ENCODE measurements at places on chromosomes 7 and 10. TPM values are rescaled to one million over a fixed set of nuclear protein-coding genes. Genes with fewer than 3 reads are reported as not detected.

GRCh38 chr7:12397671-12398070, 6.0 kb downstream of the VWDE start:
- H3K4me3 ChIP-seq: no peak overlapping the region
- H3K27ac ChIP-seq: no peak overlapping the region
- DNase-seq: no peak
- H3K36me3 ChIP-seq: no peaks in the 10 kb centered on the region
- no peaks in the 10 kb centered on the region for H3K27me3 ChIP-seq
- H3K4me1 ChIP-seq: no peaks in the 10 kb centered on the region

The DENND2A gene
- 5.9 TPM for total RNA-seq

GRCh38 chr7:26038201-26038990, 113.6 kb upstream of the NFE2L3 start:
- H3K27me3 ChIP-seq: peaks cover 1% of the 10 kb centered on the region
- no peaks in the 10 kb centered on the region for H3K36me3 ChIP-seq
- no peak for DNase-seq
- no peak overlapping the region for H3K4me3 ChIP-seq

- no peaks in the 10 kb centered on the region for H3K4me1 ChIP-seq
- no peaks in the 10 kb centered on the region for H3K27me3 ChIP-seq
- H3K36me3 ChIP-seq: no peaks in the 10 kb centered on the region
- DNase-seq: no peak
- no peak overlapping the region for H3K27ac ChIP-seq
These were observed 97.7 kb upstream of the PARD3 start for GRCh38 chr10:34912771-34913170.

The KLHDC10 gene
- 27.2 TPM for total RNA-seq

The ANKRD16 gene
- 8.8 TPM for total RNA-seq

GRCh38 chr10:127600479-127600878, 51.4 kb downstream of the NPS start:
- H3K4me1 ChIP-seq: no peaks in the 10 kb centered on the region
- no peak overlapping the region for H3K27ac ChIP-seq
- no peaks in the 10 kb centered on the region for H3K36me3 ChIP-seq
- H3K4me3 ChIP-seq: no peak overlapping the region
- DNase-seq: no peak

DNA sequence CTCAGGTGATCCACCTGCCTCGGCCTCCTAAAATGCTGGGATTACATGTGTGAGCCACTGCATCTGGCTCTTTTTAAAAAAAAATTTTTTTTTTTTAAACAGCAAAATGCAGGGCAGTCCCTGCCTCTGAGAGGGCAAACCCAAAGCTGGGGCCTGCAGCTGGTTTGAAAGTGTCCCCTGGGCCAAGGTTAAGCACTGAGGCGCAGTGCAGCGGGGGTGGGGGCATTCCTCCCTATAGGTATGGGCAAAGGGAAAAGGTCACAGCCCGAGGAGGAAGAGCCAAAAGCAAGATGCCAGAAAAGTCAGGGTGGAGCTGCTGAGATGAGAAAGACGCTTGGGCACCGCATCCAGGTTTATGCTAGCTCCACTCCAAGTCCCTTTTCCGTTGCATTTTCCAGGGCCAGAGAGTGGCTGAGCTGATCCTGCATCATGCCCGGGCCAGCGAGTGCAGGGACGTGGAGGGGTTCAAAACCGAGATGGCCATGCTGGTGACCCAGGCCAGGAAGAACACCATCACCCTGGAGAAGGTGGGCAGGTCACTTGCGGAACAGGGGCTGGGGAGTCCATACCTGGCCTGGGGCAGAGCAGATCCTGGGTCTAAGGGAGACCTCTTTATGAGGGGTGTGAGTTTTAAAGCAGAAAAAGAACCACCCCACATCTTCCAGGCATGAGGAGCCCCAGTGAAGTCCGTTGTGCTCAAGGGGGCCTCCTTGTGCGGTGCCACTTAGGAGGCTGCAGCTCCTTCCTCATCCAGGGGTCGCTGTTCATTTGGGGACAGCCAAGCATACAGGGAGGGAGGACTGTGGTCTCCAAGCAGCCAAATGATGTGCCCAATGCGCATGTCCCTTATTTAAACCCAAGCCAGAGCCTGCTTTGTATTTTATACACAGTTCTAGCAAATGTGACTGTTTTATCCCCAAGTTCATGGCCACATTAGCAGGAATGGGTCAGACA, 7.0 kb upstream of the NDUFB2 start:
- H3K4me1 ChIP-seq: no peaks in the 10 kb centered on the region
- H3K36me3 ChIP-seq: no peaks in the 10 kb centered on the region
- no peak overlapping the region for H3K4me3 ChIP-seq
- DNase-seq: peak; percentile 57
- H3K27ac ChIP-seq: no peak overlapping the region

DNA sequence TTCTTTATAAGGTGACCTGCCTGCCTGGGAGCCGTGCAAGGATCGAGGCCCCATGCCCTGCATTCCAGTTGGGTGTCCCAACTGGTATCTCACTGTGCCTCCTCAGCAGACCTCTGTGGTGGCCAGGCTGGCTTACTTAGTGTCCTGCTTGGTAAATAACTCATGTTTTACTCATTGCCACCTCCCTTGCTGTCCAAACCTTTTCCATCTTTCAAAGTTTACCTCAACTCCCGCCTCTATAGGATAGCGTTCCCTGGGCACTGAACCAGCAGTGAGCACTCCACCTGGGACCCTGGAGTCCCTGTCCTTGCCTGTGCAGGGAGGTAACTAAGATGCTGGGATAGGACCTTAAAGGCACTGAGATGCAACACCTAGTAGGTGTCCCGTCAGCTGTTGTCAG, 33.6 kb downstream of the SLC18A2 start:
- no peaks in the 10 kb centered on the region for H3K27me3 ChIP-seq
- no peak overlapping the region for H3K4me3 ChIP-seq

The AKR1E2 gene
- total RNA-seq: 20.8 TPM

DNA sequence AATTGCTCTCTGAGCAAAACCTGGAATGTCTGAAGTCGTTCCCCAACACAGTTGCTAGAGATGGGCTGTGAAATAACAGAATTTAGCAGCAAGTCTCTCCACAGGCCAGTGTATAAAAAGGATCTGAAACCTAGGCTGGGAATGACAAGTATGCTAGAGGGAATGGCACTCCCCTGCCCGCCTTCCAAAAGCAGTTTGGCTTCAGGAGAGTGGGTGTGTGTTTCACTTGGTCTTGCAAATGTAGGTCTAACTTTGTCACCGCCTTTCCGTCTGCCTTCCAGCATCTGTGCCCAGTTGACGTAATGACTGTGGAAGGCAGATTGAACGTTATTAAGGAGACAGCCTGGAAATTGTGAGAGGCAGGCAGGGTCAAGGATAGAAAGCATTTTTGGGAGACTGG, 18.0 kb upstream of the MTURN start:
- peaks cover 2% of the 10 kb centered on the region for H3K4me1 ChIP-seq
- H3K27me3 ChIP-seq: no peaks in the 10 kb centered on the region
- H3K4me3 ChIP-seq: no peak overlapping the region
- H3K36me3 ChIP-seq: no peaks in the 10 kb centered on the region

GRCh38 chr7:30306976-30307375, 22.6 kb downstream of the ZNRF2 start:
- no peak for DNase-seq
- H3K36me3 ChIP-seq: no peaks in the 10 kb centered on the region
- H3K27ac ChIP-seq: no peak overlapping the region
- H3K27me3 ChIP-seq: no peaks in the 10 kb centered on the region
- peaks cover 5% of the 10 kb centered on the region for H3K4me1 ChIP-seq
- H3K4me3 ChIP-seq: no peak overlapping the region

DNA sequence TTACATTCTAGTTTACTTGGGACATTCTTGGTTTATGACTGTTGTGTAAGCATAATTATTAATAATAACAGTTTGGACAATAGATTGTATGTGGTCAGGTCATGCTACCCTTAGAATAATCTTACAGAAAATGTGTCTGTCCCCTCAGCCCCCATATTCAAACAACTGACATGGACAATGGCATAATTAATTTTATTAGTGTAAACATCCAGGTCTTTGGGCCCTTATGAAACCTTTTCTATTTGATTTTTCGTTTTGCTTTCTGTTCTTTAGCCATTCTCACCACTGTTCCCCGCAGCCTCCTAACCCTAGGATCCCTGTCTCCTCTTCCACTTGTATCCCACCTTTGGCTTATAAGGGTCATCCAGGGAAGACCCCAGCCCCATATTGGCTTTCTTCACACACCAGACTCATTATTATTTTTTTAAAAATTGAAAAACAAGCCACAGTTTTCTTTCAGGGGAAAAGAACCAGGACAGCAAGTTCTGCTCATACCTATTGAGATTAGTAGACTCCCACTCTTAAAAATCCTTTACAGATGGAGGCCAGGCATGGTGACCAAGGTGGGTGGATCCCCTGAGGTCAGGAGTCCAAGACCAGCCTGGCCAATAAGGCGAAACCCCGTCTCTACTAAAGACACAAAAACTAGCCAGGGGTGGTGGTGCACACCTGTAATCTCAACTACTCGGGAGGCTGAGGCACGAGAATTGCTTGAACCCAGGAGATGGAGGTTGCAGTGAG, 11.5 kb downstream of the VIM start:
- peaks cover 12% of the 10 kb centered on the region for H3K36me3 ChIP-seq
- DNase-seq: no peak
- H3K4me3 ChIP-seq: no peak overlapping the region
- H3K4me1 ChIP-seq: peaks cover 5% of the 10 kb centered on the region

GRCh38 chr7:139734395-139734794, 43.4 kb downstream of the HIPK2 start:
- H3K4me1 ChIP-seq: peaks cover 14% of the 10 kb centered on the region
- no peak for DNase-seq
- no peaks in the 10 kb centered on the region for H3K27me3 ChIP-seq
- peak overlapping the region; percentile 99 for H3K27ac ChIP-seq
- H3K36me3 ChIP-seq: no peaks in the 10 kb centered on the region
- no peak overlapping the region for H3K4me3 ChIP-seq

The ANKRD61 gene
- not detected for total RNA-seq

- peak; percentile 61 for DNase-seq
- no peaks in the 10 kb centered on the region for H3K36me3 ChIP-seq
- H3K27ac ChIP-seq: no peak overlapping the region
- no peaks in the 10 kb centered on the region for H3K27me3 ChIP-seq
- H3K4me3 ChIP-seq: no peak overlapping the region
These were observed 16.7 kb downstream of the AQP1 start for GRCh38 chr7:30928254-30928872.

DNA sequence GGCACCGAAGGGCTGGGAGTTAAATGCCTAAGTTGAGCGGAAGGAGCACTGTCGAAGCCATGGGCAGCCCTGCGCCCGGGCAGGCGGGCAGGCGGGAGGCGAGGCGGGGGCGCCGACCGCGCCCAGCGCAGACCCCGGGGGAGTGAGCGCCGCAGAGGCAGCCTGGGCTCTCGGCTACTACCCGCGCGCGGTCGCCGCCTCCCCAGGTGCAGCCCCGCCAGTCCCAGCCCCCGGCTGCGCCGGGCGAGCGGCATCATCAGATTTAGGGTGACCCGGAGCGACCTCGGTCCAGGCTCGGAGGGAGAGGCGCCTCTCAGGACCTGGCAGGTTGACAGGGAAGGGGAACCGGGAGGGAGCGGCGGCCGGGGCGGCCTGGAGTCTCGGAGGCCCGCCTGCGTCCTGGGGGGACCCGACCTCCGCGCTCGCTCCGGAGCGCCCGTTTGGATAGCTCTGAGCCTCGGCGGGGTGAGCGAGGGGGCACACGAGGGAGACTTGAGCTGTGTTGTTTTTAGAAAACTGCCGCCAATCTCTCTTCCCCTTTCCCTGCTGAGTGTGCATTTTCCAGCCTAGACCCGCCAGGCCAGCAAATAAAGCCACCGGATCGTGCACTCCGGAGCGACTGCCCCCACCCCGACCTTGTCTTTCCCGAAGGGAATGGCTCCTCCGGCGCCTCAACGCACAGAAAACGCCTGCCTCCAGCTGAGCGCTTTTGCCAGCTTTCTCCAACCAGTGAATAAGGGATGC, 2.3 kb upstream of the NRP1 start:
- no peaks in the 10 kb centered on the region for H3K36me3 ChIP-seq
- H3K27me3 ChIP-seq: no peaks in the 10 kb centered on the region
- H3K4me3 ChIP-seq: peak overlapping the region; percentile 65
- peak overlapping the region; percentile 65 for H3K27ac ChIP-seq
- peak; percentile 85 for DNase-seq

All from aorta (tissue), 5 donors.